ENCODE measurements at places on chromosomes 11 and 22. TPM values are rescaled to one million over a fixed set of nuclear protein-coding genes. Genes with fewer than 3 reads are reported as not detected.

DNA sequence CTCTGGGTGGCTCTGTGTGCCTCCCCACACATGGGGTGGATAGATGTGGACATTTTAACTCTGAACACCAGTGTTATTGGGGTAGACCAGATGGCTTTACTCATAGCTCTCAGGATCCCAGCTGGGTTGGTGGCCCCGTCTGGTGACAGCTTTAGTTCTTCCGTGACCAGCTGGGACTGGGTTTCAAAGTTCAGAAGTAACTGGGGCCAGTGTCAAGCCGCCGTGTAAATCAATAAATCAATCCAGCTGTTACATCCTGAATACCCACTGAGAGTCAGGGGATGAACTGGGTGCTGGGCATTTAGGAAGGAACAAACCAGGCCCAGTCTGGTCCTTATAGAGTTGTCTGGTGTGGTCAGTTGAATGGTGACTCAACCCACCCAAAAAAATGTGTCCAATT is 269.4 kb downstream of the CTTN start:
- peaks cover 6% of the 10 kb centered on the region for H3K4me1 ChIP-seq
- H3K27ac ChIP-seq: no peak overlapping the region
- no peaks in the 10 kb centered on the region for H3K36me3 ChIP-seq
- H3K27me3 ChIP-seq: no peaks in the 10 kb centered on the region
- H3K4me3 ChIP-seq: no peak overlapping the region

DNA sequence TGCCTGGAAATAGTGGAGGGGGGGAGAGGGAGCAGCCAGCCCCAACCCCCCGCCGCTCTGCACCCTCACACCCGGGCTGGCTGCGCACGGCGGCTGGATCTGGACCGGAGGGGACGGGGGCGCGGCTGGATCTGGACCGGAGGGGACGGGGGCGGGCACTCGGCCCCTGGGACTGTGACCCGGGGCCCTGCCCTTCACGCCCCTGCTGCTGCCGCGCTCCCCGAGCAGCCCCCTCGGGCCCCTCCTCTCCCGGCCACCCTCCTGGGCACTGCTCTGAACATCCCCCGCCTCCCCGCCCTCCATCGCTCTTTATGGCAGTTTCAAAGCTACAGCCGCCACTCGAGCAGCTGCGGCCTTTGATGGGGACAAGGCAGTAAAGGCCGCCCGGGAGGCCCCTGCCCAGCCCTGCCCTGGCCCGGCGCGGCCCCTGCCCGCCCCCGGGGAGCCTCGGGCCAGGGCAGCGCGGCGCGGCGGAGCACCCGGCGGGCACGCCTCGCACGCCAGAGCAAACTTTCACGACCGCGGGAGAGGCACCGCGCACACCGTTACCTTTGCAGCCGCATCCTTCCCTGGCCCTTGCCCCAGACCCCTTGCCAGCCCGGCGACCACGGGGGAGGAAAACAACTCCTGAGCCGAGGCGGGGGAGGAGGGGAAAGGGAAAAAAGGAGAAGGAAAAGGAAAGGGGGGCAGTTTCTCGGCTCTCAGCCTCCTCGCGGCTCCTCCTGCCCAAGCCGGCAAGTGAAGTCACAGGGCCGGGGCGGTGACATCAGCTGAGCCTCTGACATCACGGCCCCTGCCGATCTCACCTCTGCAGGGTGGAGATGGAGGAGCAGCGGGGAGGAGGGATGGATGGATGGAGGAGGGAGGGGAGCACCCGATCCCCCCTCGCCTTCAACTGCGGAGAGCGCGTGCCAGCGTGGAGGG is 13.1 kb upstream of the TCF20 start:
- DNase-seq: peak; percentile 87
- H3K36me3 ChIP-seq: no peaks in the 10 kb centered on the region
- peak overlapping the region; percentile 54 for H3K4me3 ChIP-seq

The LSP1 gene
- not detected for total RNA-seq

The IGLL5 gene
- total RNA-seq: not detected

- H3K4me3 ChIP-seq: no peak overlapping the region
- H3K36me3 ChIP-seq: no peaks in the 10 kb centered on the region
- H3K4me1 ChIP-seq: peaks cover 35% of the 10 kb centered on the region
- no peaks in the 10 kb centered on the region for H3K27me3 ChIP-seq
- H3K27ac ChIP-seq: no peak overlapping the region
Measured at GRCh38 chr22:29102300-29102699, 29.5 kb downstream of the KREMEN1 start.

DNA sequence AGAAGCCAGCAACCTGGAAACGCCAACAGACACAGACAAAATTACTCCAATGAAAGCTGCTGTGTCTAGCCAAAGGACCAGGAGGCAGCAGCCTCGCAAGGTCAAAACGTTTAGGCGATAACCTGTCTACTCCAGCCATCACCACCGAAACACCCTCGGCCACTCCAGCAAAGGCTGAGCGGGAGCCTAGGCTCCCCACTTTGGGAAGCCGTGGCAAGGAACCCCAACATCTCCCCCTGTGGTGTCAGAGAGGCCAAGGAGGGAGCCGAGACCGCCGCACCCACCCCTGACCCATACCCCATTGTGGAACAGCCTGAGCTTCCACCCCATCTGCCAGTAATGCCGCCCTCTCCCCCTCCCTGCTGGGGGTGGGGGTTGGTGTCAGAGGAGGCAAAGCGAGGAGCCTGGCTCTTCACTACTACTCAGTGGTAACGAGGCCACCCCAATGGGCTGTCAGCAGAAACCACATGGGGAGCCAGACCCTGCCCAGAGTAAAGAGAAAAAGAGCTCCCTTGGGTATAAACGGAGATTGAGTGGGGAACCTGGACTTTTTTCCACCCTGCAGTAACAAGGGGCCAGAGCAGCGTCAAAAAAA is 33.9 kb upstream of the SEPTIN5 start:
- H3K27me3 ChIP-seq: no peaks in the 10 kb centered on the region
- DNase-seq: no peak
- no peaks in the 10 kb centered on the region for H3K36me3 ChIP-seq
- H3K4me3 ChIP-seq: no peak overlapping the region
- H3K4me1 ChIP-seq: peaks cover 6% of the 10 kb centered on the region

The CDC45 gene
- 50.7 TPM for total RNA-seq

The NAV2 gene
- 9.6 TPM for total RNA-seq

GRCh38 chr11:11588243-11588642 is 33.6 kb downstream of the GALNT18 start:
- H3K36me3 ChIP-seq: no peaks in the 10 kb centered on the region
- DNase-seq: no peak
- peaks cover 19% of the 10 kb centered on the region for H3K4me1 ChIP-seq

GRCh38 chr22:29720811-29721323 is 1.1 kb downstream of the CABP7 start:
- H3K4me1 ChIP-seq: peaks cover 3% of the 10 kb centered on the region
- peak; percentile 40 for DNase-seq
- no peak overlapping the region for H3K27ac ChIP-seq
- peaks cover 66% of the 10 kb centered on the region for H3K27me3 ChIP-seq
- H3K4me3 ChIP-seq: peak overlapping the region; percentile 39
- no peaks in the 10 kb centered on the region for H3K36me3 ChIP-seq

DNA sequence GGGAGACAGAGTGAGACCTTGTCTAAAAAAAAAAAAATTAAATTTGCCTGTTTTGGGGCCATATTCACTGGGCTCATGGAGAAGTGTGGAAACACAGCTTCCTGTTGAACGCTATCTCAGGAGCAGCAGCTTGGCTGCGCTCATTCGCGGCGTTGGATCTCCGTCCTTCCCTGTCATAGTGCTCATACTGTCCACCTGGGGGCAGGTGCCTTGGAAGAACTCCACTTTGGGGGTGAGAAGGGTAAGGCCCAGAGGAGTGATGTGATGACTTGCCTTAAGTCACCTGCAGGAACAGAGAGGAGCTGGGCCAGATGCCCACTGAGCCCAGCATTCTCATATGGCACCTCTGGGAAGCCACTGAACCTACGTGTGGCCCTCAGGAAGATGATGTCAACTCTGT is 82.8 kb downstream of the CABIN1 start:
- no peak overlapping the region for H3K4me3 ChIP-seq
- H3K27me3 ChIP-seq: no peaks in the 10 kb centered on the region
